ENCODE measurements at places on chromosomes 1 and 21.

DNA sequence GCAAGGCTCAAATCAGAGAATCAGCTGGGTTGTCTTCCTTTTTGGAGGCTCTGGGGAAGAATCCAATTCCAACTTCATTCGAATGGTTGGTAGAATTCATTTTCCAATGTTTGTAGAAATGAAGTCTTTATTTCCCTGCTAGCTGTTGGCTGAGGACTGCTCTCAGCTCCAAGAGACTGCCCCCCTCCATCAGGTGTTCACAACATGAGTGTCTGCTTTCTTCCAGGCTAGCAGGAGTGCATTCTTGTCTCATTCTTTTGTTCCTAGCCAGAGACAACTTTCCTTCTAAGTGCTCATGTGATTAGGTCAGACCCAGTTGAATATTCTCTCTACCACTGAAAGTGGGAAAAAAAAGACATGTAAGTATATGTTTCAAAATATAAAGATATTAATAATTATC lies 95.2 kb downstream of the HLX start:
- no peak for DNase-seq

DNA sequence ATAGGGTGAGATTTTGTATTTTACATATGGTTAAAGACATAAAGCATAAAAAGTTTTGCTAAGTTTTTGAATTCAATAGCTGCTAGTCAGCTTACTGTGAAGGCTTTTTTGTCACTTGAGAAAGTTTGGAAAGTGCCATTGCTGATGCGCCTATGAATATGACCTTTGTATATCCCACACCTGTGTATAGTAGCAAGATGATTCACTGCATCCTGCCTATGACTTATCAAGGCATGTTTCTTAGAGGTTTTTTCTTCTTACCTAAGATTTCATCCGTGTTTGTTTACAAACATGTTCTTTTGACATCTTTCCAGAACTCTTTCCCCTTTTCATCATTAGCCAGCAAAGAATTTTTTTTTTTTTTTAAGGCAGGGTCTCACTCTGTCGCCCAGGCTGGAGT lies 51.5 kb downstream of the PRKAA2 start:
- no peak for DNase-seq

- no peak for DNase-seq
These were observed 6.3 kb upstream of the SRRM1 start for GRCh38 chr1:24636661-24637357.

DNA sequence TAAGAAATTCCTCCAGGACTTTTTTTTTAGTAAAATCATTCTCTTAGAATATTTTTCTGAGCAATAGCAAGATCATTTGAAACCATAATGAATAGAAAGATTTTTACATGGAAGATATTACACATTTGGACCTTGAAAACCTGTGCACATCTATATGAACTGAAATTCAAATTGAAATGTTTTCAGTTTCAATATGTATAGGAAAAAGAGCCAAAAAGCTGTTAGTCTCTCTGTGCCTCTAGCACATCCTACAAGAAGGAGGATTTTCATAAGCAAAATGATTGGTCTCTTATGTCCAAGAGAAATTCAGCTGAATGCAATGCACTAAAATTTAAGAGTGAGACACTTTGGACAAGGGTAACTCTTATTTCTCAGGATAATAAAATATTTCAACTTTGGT lies 8.2 kb downstream of the HMCN1 start:
- DNase-seq: no peak

- no peak for DNase-seq
These were observed 782 bp upstream of the PFKL start for GRCh38 chr21:44299085-44299457.

DNA sequence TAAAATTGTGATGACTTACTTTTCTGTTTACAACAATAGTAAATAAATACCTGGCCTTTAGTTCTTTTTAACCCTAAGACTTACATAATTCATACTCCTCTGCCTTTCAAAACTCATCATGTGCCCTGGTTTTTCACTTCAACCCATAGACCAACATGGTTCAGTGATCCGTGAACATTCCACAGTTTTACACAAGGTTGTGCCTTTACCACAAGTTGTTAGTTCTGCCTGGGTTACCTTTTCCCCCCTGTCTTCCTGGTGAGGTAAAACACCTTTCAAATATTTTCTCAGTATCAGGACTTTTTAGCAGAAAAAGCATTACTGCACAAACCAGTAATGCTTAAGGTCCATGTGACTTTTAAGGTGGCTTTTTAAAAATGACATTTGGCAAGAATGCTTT lies 1466.4 kb downstream of the PLA2G4A start:
- DNase-seq: no peak

- DNase-seq: no peak
These were observed 295.1 kb downstream of the SIPA1L2 start for GRCh38 chr1:232334811-232335210.

DNA sequence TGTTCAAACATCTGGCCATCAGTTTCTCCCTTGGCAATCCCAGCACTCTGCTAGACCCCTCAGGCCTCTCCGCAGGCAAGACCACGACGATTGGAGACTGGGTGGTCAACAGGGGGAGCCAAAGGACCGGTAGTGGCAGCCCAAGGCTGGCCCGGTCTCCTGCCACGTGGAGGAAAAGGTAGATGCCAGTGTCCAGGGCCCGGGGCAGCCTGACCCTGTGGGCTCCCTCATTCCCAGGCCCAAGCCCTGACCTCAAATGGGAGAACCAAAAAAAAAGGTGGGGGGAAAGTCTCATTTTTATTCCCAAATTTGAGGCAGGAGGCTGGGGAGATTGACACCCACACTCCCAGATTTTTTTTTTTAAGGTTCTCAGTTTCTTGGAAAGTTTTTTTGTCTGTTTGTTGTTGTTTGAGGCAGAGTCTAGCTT lies 24.8 kb downstream of the S100A6 start:
- DNase-seq: peak; percentile 79

DNA sequence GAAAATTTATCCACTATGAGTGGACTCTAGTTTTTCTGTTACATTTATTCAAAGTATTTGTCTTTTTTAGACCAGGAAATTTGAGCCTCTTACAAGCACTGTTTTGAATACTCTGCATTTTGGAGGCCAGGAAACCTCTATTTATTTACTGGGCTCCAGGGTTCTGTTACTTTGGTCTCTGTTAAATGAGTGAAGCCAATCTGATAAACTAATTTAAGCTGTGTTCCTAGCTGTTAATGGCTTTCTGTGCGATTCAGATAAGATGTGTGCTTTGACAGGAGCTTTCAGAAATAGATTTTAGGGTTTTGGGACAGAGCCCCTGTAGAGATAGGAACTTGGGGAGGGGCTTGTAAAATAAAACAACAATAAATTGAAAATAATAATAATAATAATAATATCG lies 23.9 kb downstream of the ACKR1 start:
- no peak for DNase-seq
